Renal pelvis (tissue), 12 donors: ENCODE measurements at places on chromosomes 11 and 22. TPM values are rescaled to one million over a fixed set of nuclear protein-coding genes. Genes with fewer than 3 reads are reported as not detected.
A peak's percentile ranks its signal among the peaks of the same experiment; 100 is the strongest.

GRCh38 chr22:20404881-20405280 is 10.9 kb downstream of the ZNF74 start:
- no peak for DNase-seq

GRCh38 chr11:132205006-132205405 is 834.6 kb downstream of the NTM start:
- no peak for DNase-seq

F2 gene
- 0.13 TPM for polyA plus RNA-seq

DNA sequence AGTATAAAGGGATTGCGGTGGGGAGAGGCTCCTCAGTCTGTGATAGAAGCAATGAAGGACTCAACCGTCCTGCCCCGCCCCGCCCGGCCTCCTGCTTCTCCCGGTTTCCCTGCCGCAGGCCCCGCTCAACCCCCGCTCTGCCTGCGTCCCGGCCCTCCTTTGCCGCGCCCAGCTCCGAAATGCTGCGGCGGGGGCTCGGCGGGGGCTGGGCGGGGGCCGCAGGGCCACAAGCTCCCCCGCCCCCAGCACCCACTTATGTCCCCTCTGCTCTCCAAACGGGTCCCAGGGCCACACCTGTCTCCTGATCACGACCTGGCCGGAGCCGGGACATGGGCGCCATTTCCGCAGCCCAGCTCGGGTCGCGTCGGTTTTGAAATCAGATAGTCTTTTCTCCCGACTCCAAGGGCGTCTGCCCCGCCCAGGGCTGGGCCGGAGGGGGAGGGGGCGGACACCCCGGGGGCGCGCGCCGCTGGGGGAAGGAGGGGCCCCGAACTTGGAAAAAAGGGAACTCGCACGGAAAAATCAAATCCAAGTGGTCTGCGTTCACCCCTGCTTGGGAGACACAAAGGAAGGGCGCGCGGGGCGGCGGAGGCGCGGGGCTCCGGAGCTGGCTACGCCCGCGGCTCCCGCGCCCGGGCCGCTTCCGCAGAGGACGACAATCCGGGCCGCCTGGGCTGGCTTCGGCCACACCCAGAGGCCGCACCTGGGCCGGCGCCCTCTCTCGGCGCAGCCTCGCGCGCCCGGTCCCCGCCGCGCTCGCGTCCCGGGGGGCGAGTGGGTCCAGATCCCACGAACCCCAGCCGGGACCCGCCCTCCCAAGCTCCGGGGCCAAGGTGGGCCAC is 70.6 kb upstream of the EP300 start:
- peak; percentile 50 for DNase-seq

DNA sequence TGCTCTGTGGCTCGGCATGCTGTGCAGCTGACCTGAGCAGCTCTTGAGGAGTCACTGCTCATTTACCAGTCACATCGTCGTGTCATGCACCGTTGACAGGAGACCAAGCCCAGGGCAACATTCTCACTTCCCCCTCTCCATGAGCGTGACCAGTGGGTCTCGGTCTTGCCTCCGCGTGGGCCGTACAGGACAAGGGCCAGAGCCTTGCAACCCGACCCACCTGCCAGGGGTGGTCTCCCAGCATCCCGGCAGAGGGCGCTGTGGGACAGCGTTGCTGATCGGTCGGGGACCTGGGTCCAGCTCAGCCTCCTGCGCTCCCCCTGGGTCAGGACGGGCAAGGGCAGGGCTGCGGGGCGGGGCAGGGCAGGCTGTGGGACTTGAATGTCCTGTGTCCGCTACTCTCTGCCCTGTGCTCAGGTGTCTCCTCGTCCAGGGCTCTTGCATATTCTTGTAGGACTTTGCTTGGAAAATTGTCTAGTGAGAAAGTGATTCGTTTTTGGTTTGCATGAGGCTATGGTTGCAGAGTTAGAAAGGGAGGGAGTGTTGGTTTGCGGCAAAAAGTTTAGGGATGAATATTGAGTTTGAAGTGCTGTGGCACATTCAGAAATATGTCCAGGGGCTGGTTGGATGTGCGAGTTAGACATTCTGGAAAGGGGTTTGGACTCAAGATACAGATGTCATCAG is 16.2 kb downstream of the EIF4G2 start:
- DNase-seq, result peak; percentile 77

CDCA5 gene
- polyA plus RNA-seq, result 23.6 TPM

IRAG1 gene
- polyA plus RNA-seq, result 9.5 TPM

GRCh38 chr22:47260551-47260950 is 498.1 kb downstream of the TBC1D22A start:
- DNase-seq, result no peak

MS4A15 gene
- polyA plus RNA-seq, result not detected

DNA sequence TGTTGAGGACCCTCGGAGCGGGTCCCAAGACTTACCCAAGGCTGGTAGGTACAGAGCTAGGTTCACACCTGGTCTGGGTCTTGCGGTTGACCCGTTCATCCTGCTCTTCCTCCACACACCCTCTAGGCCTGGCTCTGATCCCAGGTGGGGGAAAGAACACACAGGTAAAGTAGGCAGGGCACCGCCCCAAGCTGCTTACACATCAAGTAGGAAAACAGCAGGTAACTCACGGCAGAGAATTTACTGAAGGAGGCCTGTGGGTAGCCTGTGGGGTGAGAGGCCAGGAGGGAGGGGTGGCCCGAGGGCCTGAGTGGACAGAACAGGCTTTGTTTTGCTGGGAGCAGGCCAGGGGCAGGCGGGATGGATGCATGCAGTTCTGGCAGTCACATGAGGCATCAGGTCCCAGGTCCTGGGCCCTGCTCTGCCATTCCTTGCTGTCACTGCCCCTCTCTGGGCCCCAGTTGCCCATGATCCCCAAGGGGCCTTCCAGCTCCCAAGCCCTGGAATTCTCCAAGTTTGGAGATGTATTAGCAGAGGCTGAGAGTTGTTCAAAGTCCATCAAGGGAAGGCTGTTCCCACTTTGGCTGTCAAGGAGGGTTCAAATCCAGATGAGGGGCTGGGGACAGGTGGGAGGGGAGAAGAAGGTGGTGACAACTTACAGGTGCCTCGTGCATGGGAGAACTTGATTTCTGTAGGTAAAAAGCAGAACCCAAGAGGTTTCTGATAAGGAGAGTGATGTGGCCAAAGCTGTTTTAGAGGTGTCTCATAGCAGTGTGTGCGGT is 5.7 kb downstream of the TSKU start:
- DNase-seq, result no peak

SLC22A12 gene
- 5.7 TPM for polyA plus RNA-seq

DNA sequence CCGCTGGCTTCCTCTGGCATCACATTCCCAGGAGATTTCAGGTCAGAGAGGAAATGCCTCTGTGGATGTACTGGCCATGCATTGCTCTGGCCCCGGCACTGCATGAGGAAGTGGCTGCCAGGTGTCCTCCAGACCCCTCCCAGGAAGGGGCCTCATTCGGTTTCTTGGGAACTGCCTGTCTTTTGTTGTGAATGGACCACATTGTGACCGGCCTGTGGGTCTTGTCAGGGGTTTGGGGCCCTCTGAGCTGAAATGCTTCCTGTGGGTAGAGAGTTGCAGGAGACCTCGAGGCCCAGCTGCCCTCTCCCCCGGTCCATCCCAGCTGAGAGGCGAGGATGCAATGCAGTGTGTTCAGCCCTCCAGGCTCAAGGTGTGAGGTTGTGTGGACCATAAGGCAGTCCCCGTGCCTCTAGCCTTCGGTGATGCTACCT is 18.8 kb upstream of the ST3GAL4 start:
- no peak for DNase-seq

DNA sequence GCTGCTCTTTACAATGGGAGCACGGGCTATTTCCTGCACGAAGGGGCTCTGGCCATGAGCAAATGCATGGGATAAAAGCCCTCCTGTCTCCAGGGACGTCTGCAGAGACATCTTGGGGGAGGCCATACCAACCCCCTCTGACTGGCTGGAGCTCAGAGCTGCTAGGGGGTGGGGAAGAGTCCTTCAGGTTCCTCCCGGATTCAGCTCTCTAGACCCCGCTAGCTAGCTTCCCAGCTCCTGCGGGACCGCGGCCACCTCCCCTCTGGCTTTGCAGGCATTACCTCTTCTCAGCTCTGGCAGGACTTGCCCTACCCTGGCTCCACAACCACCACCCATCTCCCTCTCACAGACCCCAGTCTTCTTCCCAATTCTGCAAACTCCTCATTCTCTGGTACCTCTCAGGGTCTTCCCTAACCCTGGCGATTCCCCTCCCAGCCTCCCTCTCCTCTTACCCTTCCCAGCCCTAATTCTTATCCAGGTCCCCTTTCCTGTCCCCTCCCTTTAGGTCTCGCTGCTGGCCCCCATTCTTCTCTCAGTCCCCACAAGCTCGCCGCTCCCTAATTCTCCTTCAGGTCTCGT is 802 bp downstream of the SYT13 start:
- no peak for DNase-seq

- DNase-seq, result peak; percentile 19
Observed at GRCh38 chr11:34549271-34549670, 35.7 kb upstream of the ELF5 start.

- DNase-seq, result no peak
Observed at GRCh38 chr11:2933375-2934020, 4.3 kb upstream of the PHLDA2 start.

VSIG2 gene
- polyA plus RNA-seq, result 10.1 TPM

DNA sequence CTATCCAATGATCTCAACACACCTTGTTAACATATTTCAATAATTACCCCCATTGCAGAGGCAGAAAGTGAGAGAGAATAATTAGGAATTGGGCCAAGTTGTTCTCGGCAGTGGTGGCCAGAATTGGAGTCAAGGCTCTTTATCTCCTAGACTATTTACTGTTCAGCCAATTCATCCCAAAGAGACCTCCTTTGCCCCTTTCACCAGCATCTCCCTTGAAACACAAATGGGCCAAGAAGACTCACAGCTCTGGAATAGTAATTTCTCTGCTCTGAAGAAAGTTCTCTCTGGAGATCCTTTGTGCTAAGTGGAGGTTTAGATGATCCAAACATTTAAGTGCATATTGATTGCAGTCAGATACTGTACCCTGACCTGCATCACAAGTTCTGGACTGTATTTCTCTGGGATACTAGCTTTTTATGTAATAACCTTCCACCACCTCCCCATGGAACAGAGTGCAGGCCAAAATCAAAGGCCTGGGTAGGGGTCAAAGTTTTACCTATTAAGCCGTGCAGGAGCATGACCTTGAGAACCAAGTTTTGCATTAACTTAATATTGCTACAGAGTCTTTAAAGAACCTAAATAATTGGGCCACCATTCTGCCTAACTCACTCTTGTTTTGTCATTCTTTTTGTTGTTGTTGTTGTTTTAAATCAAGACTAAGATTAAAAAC is 19.6 kb upstream of the CADM1 start:
- no peak for DNase-seq

DNA sequence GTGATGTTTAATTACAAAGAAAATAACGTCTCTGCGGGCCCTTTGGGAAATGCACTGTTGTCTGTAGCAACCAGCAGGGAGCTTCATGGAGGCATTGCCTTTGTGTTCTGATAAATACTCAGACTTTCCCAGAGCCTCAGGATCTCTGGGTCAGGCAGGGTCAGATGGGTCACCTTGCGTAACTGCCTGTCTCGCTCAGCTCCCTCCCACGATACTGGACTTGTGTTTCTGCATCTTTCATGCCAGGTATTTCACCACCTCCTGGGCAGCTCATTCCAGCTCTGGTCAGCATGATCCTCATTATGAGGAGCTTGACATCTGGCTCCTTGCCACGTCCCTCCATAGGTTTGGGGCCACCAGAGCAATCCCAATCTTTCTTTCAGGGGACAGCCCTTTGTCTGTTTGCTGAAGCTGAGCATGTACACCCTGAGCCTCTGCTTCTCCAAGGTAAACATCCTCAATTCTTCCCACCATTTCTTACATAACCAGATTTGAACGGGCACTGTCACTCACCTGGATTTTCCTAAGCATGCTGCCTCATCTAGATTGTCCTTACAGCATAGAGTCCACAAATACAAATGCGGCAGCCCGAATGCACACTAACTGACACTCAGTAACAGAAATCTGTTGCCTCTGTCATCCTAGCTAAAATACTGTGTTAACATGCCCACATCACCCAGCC is 162.3 kb downstream of the LARGE1 start:
- no peak for DNase-seq

GRCh38 chr11:67504005-67504949 is 886 bp downstream of the PITPNM1 start:
- DNase-seq, result peak; percentile 27

DNA sequence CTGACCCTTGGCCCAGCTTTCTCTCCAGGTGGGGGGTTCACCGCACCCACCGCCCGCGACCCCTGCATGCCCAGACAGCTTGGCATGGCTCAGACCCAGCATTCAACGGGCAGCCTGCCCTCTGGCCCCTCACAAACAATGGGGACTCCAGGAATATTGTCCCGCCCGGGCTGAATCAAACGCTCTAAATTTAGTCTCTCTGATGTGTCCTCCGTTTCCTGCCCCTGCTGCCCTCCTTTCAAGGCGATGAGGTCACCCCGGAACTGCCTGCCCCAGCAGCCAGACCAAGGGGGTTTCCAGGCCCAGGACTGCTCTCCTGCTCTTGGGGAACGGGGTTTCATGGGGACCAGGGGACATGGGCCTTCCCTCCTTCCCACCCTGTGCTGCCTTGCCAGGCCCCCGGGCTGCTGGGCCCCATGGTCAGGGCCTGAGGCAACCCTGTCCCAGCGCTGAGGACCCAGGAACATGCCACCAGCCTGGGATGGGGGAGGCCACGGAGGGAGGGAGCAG is 10.1 kb upstream of the PDGFB start:
- DNase-seq, result no peak

CRYBA4 gene
- not detected for polyA plus RNA-seq

SMIM35 gene
- 0.10 TPM for polyA plus RNA-seq

MPST gene
- 69.7 TPM for polyA plus RNA-seq

DNA sequence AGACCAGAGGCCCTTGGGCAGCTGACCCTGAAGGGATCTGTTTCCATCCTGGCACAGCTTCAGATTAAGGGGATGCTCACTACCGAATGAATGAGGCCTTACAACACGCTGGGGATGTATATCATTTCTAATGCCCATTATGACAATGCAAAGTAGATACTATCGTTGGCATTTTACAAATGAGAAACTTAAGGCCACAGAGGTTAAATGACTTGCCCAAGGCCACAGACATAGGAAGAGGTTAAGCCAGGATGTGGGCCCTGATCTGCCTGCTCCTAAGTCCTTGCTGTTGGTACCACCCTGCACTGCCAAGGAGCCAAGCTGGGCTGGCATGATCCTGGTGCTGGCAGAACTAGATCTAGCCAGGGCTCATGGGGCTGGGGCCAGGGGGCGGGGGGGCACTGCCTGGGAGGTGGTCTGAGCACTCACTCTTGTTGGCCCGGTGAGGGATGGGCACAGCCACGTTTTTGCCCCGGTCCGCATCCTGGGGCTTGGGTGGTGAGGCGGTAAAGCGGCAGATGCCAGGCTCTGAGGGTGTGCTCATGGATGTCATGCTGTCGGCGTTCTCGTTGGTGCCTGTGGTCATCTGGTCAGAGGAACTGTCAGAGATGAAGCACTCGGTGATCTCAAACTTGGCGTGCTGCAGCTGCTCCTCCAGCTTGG is 102.8 kb downstream of the CEP164 start:
- DNase-seq, result no peak

DNA sequence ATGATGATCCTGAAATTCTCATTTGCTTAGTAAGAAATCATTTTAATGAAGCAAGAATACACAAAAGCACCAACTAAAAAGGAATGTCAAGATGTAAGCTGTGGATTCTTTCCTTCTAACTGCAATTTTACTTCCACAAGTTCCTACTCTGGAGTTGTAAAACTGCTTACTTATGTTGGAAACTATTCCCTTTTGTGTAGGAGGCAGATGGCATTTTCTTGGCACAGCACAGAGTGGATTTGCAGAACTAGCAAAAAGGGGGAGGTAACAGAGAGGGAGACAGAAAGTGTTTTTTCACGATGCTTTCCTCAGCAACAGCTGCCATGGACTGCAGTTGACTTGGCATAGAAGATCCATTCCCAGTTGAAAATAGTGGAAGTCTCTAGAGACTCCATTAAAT is 1112.0 kb upstream of the RAG2 start:
- DNase-seq, result peak; percentile 24
